ENCODE measurements at places on chromosomes 2 and 18.

- DNase-seq = no peak
Measured at GRCh38 chr2:57622009-57622408, 424.6 kb upstream of the VRK2 start.

- no peak for DNase-seq
Measured at GRCh38 chr18:34873986-34874580, 164.0 kb downstream of the DTNA start.

DNA sequence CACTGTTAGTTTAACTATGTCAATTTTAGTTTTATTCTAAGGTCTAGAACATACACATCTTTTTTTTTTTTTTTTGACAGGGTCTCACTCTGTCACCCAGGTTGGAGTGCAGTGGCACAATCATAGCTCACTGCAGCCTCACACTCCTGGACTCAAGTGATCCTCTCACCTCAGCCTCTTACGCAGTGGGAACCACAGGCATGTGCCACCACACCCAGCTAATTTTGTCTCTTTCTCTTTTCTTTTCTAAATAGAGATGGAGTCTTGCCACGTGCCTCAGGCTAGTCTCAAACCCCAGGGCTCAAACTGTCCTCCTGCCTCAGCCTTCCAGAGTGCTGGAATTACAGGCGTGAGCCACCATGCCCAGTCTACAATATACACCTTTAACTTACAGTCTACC lies 69.5 kb upstream of the CHRNA1 start:
- DNase-seq = no peak

- no peak for DNase-seq
Measured at GRCh38 chr2:178674122-178674521, 133.1 kb downstream of the TTN start.

DNA sequence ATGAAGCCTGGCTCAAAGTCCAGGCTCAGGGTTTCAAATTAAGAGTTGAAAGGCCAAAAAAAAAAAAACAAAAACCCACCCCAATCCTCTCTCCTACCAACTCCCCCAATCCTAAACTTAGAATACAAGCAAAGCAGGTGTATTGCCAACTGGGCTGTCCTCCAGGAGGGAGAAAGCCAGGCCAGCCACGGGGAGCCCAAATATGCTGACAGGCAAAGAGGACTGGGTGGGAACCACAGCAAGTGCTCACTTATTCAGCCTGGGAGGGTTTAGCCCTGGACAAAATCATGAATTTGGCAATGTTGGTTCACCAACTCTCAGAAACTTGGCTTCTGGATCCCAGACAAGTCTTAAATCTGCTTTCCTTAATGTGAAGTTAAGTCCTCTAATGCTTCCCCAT lies 36.5 kb downstream of the GKN2 start:
- DNase-seq = no peak

DNA sequence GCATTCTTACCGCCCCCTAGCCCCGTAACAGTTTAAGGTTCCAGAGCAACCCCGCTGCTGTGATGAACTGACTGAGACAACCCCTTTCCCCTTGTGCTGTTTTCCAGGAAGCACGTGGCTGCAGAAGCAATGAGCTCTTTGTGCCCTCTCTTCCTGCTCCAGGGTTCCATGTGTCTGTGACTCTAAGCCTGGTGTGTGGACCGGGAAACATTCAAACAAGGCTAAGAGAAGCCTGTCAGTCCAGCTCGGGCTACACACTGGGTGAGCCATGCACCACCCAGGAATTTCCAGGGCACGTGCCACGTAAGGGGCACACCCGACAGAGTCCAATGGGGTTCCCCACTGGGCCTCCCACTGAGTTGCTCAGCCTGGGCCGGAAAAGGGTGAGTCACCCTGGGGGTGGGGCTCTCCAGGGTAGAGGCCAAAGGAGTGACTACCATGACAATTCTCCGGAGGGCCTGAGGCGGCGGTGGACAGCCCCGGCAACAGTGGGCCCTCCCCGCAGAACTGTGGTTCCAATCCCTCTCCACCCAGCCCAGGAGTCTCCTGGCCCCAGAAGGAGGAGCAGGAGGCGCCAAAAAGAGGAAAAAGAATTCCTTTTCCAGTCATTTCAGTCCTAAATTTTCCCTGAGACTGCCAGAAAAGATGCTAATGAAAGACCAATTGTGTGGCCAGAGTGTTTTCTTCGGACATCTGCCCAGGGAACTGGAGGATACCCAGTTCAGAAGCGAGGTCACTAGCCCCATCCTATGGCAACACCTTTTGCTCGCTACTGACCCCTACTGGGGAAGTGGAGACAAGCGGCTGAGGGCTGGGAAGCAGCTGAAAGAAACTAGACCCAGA lies 157.8 kb upstream of the SLC1A4 start:
- DNase-seq = no peak

GRCh38 chr2:103010306-103010705 lies 248.5 kb downstream of the TMEM182 start:
- DNase-seq = peak; percentile 76

- no peak for DNase-seq
Measured at GRCh38 chr2:70574618-70575017, 21.0 kb upstream of the TGFA start.

DNA sequence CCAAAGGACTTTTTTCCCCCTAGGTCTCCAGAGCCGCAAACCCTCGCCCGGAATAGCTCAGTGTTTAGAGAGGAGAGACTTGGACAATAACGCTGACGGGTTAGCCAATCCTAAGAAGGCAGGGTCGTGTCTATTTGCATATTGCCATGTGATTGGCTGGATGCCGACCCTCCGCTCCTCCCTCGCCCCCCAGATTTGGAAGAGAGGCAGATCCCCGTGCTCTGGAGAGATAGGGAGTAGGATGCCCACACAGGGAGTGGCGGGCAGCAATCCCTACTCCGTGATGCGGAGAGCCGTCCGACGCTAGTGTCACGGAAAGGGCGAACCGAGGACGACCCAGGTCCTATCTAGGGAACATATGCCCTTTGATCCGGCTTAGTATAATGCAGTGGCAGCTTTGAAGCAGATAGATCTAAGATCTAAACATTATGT lies 1.4 kb downstream of the WNT6 start:
- DNase-seq = peak; percentile 81

GRCh38 chr2:237227592-237228280 lies 142.0 kb downstream of the COPS8 start:
- no peak for DNase-seq

GRCh38 chr18:62187543-62188510 lies 772 bp downstream of the RELCH start:
- DNase-seq = peak; percentile 18

- DNase-seq = no peak
Measured at GRCh38 chr2:20957788-20958525, 85.9 kb downstream of the APOB start.

DNA sequence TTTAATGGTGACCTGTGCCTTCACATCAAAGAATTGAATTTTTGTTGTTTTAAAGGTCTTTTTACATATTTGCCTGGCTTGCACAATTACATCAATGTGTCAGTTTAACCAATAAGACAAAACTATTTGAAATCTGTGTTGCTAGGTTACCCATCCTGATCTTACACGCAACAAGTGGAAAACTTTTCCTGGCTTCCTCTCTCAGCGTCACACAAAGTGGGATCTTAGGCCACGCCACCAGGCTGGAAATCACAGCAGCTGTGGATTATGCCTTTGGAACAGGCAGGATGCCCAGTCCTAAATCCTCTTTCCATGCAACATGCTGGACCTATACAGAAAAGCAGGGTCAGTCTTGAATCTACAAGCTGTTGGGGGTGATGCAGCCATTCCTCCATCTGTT lies 298.2 kb upstream of the HNRNPA3 start:
- DNase-seq = no peak

DNA sequence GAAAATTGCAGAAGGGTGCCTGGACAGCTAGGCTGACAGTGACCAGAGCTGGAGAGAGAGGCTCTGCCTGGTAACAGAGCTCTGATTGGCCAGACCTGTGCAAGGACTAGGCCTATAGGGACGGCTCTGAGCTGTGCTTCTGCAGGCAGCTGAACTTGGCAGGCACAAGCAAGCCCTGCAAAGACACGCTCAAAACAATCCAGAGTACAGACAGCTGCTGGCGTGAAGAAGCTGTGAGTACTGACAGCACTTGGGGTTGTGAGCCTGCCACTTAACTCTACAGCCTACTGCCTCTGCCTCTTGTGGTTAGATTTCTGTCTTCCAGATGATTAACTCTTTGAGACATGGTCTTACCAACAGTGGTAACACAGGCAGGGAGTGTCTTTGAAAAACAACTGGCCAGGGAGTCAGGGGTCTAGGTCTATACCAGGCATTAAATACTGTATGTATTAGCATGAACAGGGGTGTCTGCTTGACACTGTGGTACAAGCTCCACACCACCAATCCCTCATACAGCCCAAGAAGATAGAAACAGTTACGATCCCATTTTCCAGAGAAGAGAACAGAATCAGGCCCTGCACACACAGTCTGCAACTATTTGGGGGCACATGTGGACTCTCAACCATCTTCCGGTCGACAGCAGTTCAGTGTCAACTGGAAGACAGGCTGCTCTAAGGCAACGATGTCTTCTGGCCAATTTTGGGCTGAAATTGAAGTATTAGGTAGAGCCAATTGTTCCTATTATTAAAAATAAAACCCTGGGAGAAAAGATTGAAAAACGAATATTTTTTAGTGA lies 568.4 kb downstream of the TNS1 start:
- DNase-seq = peak; percentile 96

DNA sequence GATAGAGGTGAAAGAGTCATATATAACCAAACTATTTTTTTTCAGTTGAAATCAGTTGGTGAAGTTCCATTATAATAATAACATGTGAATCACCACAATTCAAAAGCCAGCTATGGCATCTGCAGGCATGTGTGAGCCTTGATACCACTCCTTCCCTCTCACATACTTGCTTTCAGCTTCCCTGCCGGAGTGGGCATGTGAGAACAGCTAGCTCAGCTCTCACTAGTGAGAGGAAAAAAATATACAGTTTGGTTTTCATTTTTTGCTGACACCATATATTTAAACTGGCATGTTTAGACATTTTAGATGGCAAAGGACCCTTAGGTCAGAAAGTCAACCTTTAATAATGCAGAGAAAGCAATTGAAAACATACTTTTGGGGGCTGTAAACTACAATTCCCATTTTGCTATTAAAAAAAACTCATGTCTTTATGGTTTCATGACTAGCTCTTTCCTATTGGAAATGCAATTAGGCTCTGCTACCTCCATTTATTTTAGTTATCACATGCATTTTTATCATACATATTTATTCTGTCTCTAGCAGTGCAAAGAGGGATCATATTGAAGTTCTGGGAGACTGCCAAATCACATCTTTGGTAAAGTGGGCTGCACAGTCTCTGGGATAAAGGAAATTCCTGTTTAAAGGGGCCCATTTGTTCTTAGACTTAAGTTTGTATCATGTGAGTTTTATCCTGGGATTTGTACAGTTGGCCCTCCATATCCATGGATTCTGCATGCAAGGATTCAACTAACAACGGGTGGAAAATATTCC lies 33.2 kb upstream of the SLC40A1 start:
- DNase-seq = no peak

GRCh38 chr2:9744256-9745004 lies 98.8 kb upstream of the TAF1B start:
- DNase-seq = no peak

DNA sequence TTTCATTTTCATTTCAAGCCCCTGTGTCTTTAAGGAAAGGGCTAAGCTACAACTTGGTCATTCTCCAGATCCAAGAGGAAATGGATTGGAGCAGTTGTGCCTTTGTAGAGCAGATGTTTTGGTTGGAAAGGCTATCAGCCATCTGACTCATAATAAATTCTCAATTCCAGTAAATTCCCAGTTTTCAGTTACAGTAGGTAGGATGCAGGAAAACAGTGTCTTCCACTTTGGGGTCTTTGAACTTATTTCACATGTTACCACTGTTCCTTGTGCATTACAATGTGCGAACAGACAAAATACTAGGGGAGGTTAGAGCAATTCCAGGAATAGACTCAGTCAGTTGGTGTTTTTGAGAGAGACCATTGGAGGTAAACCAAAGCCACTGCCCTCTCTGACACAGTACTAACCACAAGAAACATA lies 211.9 kb downstream of the BABAM2 start:
- DNase-seq = peak; percentile 37

GRCh38 chr18:73246763-73247162 lies 379.0 kb upstream of the NETO1 start:
- DNase-seq = no peak

- DNase-seq = no peak
Measured at GRCh38 chr18:58865033-58865590, 435 bp downstream of the ZNF532 start.

DNA sequence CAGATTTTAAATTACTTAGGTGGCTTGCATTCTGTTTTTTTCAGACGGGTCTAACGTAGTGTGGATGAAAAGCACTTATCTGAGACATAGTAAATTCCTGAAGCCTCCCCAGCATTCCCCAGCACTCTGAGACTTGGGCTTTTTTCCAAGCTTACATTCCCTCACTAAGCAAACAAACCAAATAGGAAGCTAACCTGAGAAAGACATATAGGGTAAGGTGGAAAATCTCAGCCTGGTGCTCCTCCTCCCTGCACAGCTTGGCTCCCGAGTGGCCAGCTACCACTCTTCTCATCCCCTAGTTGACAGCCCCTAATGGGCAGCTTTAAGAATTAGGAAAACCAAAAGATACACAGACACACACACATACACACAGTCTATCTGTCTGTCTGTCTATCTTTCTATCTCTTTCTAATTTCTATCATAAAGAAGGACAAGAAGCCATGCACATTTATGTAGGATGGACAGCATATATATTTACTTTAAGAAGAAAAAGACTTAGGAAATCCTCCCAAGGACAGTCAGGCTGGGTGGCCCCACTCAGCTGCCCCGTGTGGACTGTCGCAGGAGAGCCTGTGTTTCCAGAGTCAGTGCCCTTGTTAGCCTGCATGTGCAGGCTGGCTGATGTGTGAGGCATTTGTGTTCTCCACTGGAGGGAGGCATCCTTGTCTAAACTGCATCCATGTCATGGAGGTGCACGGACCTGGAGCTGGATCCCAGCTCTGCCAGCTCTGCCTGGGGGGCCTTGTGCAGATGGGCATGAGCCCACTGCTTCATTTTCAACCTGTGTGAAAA lies 8.2 kb downstream of the CNNM3 start:
- no peak for DNase-seq

GRCh38 chr2:138838851-138839620 lies 58.8 kb upstream of the NXPH2 start:
- no peak for DNase-seq

DNA sequence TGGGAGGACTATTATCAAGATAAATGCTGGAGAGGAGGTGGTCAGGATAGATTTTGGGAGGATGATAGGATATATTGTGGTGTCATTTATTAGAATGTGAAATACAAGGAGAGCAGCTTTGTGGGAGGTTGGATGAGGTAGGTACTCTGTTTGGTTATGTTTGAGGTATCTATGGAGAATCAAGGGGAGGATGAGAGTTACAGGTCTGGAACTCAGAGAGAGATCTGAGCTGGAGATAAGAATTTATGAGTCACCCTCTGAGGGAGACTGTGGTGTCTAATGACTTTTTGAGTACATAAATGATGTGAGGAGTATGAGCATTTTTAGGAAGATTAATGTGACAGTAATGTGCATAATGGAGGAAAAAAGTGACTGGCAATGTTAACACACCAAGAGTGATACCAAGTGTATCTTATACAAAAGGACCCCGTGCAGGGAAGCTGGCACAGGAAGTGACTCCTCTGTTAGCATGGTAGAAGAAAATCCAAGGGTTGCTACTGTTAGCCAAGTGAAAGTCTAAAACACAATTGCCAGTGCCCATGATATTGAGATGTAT lies 48.2 kb downstream of the CRIM1 start:
- peak; percentile 72 for DNase-seq

GRCh38 chr2:160315337-160315736 lies 115.3 kb upstream of the ITGB6 start:
- DNase-seq = no peak

Data from NCI-H446 treated with DMSO at 0.1 percent for 48 hours (cell line).